ENCODE measurements at places on chromosomes 6 and 20. TPM values are rescaled to one million over a fixed set of nuclear protein-coding genes. Genes with fewer than 3 reads are reported as not detected.
A peak's percentile ranks its signal among the peaks of the same experiment; 100 is the strongest.

- H3K36me3 ChIP-seq: no peaks in the 10 kb centered on the region
- H3K4me3 ChIP-seq: peak overlapping the region; percentile 7
Observed at GRCh38 chr6:119052987-119053386, 25.5 kb downstream of the FAM184A start.

DNA sequence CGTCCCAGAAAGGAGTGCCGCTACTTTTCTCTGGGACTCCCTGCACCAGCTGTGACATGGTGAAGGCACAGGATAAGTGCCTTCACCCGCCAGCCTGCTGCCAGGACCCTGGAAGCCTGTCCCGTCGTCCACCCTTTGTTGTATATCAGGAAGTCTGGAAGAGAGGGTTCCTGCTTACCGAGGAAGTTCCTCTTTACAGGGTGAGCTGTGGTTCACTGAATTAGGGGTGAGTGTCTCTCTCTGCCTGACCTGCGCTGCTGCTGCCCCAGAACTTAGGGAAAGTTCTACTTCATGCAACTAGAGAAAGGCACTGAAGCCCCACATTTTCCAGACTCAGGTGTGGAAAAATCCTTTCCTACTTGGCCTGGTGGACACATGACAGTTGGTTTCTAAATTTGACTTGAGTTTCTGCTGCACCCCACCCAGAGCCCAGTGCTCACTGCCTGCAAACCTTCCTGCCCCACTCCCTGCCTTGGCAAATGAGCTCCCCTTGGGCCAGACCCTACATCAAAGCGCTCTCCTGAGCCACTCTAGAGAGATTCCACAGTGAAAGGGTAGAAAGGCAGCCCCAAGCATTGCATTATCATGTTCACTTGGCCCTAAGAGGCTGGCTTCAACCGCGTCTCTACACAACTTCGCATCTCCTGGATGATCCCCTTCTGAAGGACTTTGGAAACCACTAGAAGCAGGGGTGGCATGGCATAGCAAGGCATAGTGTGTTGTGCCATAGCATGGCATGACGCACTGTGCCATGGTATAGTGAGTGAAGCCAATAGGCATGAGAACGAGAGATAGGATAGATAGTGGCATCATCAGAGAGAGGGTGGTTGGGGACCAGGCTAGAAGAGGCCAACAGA, 215.8 kb upstream of the CDYL start:
- DNase-seq: no peak
- H3K4me1 ChIP-seq: no peaks in the 10 kb centered on the region
- H3K36me3 ChIP-seq: peaks cover 5% of the 10 kb centered on the region
- H3K4me3 ChIP-seq: no peak overlapping the region

DNA sequence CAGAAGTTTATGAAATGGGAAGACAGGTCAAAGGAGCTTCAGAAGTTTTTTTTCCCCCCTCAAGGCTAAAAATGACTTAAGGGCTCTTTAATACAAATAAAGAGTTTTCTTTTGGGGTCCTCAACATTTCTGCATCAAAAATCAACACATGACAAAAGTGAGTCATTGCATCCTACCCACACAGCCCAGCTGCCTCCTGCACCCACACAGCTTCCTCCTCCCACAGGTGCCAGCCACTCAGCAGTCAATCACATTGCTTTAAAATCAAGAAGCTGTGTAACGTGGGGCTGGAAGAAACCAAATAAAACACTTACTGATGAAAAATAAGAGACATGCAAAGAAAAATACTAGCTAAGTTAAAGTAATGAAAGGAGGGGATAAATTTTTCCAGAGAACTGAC, 68.5 kb downstream of the MAP3K5 start:
- no peak for DNase-seq
- no peak overlapping the region for H3K4me3 ChIP-seq
- H3K27me3 ChIP-seq: no peaks in the 10 kb centered on the region
- H3K36me3 ChIP-seq: no peaks in the 10 kb centered on the region
- H3K4me1 ChIP-seq: peaks cover 43% of the 10 kb centered on the region

- H3K4me3 ChIP-seq: no peak overlapping the region
- peak overlapping the region; percentile 59 for H3K27ac ChIP-seq
Observed at GRCh38 chr20:32336918-32337347, 21.2 kb upstream of the ASXL1 start.

DNA sequence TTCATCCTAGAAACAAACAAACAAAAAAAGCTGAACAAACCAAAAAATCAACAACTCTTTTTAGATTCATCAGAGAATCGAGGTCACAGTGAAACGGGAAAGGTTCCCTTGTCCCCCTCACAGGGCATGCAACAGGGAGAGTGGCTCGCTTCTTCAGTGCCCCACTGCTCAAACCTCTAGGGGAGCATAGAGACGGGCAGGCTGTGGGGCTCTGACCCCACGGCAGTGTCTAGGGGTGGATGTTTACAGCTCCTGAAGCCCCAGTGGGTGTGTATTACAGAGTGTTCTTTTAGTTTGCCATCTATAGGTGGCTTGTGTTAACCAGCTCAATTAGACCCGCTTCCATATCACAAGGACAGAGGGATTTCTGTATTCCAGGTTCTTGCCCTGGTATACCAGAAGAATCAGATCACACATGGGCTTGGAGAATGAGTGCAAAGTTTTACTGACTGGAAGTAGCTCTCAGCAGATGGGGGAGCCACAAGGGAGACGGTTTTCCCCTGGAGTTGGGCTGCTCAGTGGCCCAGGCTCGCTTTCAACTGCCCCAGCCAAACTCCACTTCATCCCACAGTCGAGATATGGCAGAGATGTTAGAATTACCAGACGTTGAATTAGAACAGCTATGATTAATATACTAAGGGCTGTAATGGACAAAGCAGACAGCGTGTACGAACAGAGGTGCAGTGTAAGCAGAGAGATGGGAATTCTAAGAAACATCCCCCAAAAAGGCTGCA, 192.6 kb upstream of the CST7 start:
- H3K4me1 ChIP-seq: no peaks in the 10 kb centered on the region
- peaks cover 19% of the 10 kb centered on the region for H3K27me3 ChIP-seq
- no peak for DNase-seq

DNA sequence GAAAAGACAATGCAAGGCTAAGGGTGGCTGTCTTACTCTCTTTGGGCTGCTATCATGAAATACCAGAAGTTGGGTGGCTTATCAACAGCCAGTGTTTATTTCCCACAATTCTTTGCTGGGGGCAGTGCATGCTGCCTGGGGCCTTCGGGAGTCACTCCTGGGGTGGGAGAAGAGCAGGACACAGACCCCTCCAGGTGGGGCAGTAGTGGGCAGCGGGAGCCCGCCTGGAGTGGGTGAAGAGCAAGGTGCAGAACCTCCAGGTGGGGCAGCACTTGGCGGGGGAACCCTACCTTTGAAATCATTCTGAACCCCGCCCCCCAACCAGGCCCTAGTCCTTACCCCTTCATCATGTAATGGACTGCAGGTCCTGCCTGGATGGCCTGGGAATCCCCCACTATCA, 69.6 kb upstream of the THBS2 start:
- peaks cover 42% of the 10 kb centered on the region for H3K27me3 ChIP-seq
- no peak overlapping the region for H3K4me3 ChIP-seq
- no peak for DNase-seq

The CRISP2 gene
- total RNA-seq: not detected

The SNAP25 gene
- total RNA-seq: not detected

The RHAG gene
- not detected for total RNA-seq

Data from T-helper 17 cell (primary cell).